Mucosa of descending colon (tissue), 3 donors: ENCODE measurements at places on chromosomes 3 and 15. TPM values are rescaled to one million over a fixed set of nuclear protein-coding genes. Genes with fewer than 3 reads are reported as not detected.

CLDN1 gene
- total RNA-seq = 4.3 TPM

DNA sequence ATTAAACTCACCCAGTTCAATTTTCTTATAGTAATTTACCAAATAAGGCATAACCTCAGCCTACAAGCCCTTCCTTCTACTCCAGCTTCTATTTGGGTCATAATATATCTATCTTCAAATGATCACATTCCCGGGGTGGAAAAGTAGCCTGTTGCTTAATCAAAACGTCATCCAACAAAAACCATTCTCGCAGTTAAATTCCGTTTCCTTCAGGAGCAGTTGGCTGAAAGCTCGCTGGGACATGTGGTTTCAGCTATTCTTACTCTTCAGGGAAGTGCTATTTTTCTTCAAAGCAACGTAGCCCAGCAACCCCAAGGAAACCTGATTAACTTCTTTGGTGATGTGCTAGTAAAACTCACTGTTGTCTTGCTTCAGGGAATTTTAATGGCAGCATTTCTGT lies 59.6 kb downstream of the MAGI1 start:
- DNase-seq = no peak

IGSF11 gene
- not detected for total RNA-seq

- DNase-seq = no peak
These were observed 116.2 kb upstream of the RASGRP1 start for GRCh38 chr15:38680775-38681174.

DNA sequence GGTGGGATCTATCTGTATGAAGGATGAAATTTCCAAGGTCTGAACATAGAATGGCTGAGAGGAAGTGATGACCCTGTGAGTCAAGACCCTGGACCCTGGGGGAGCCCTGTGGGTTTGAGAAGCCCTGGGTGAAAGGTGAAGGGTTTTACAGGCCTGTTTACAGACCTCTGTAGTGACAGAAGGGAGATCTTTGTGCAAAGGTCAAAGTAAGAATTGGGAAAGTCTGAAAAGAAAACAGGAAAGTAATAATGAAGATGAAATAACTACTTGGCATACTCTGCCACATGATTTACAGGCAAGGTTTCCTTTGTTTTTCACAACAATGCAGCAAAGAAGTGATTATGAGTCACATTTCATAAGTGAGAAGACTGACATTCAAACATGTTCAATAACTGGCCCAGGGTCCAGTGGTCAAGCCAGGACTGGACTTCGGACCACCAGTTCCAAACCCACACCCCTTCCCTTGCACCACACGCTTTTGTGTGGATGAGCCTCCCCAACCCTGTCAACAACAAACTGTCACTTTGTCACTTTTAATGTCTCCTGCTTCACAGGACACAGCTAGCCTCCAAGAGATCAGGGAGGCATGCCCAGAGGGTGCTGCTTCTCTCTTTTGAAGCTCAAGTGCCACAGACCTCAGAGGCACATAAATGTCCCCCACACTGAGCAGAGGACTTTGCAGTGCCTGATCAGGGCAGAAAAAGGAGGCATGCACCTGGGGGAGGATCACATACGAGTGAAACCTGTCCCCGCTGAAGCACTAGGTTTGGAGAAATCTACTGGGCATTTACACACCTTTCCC lies 21.5 kb downstream of the CD86 start:
- no peak for DNase-seq

GRCh38 chr3:20240154-20240883 lies 54.3 kb upstream of the SGO1 start:
- no peak for DNase-seq

EPHB3 gene
- 57.2 TPM for total RNA-seq

DNA sequence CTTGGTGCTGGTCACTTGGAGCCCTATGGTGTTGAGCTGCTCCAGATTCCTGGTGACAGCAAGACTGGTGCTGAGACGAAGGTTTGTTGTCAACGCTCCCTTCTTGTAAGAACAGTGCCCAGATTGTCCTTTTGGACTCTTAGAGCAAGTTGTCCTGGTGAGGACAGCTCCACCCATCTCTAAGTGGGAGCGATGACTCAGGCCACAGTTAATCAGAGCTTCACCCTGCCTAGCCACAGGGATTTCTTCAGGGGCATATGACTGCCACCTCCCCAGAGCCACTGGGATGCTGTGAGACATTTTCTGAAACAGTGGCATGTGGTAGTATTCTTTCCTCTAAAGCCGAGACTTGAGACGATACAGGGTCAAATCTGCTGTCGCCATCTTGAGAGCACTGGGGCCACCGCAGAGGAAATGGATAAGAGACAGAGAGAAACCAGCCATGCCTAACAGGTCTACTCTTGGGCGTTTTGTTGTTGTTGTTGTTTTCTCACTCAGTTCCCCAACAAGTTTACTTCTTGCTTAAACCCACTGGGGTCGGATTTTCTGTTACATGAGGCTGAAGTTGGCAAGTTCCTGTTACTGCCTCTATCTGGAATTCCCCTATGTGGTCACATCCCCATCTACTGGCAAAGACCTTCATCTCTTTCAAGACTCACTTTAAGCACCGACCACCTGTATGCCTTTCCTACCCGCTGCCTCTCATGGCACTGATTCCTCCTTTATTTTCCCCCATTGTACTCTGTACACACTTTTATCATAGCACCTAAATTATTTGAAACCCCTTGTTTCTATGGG lies 16.0 kb upstream of the PCOLCE2 start:
- no peak for DNase-seq

ANP32A gene
- total RNA-seq = 101 TPM
